ENCODE measurements at places on chromosomes 7 and 10.

DNA sequence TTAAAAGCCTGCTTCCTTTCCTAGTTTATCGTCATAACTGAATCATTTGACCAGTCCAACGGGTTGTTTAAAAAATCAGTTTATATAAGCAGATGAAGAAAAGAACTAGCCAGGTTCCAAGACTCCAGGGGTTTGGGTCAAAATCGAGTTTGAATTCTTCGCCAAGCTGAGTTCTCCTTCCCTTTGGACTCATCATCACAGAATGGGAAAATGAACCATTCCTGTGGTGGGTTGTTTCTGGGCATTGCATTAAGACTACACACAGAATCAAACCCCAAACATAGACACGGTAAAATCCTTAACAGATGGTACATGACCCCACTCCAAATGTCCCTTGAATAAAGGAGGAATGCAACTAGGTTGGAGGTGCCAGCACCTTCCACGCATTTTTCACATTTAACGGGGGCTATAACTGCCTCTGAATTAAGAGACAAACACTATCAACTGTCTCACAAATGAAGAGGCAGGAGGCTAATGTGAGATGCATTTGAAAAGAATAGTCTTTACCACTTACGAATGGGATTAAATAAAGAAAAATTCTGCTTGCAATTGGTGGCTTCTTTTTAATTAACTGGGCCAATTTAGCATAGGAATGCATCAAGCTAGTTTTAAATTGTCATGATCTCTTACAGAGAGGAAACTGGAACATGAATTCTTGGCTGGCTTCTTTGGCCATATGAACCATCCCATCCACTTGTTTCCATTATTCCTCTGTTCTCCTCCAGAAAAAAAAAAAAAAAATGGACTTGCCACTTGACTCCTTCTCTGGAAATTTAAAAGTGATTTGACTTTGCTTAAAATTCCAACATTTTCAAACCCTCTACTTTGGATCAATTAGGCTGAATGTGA is 61.1 kb downstream of the CHST15 start:
- H3K4me1 ChIP-seq: no peaks in the 10 kb centered on the region
- no peaks in the 10 kb centered on the region for H3K36me3 ChIP-seq
- H3K4me3 ChIP-seq: no peak overlapping the region
- no peak for DNase-seq
- H3K27me3 ChIP-seq: no peaks in the 10 kb centered on the region

DNA sequence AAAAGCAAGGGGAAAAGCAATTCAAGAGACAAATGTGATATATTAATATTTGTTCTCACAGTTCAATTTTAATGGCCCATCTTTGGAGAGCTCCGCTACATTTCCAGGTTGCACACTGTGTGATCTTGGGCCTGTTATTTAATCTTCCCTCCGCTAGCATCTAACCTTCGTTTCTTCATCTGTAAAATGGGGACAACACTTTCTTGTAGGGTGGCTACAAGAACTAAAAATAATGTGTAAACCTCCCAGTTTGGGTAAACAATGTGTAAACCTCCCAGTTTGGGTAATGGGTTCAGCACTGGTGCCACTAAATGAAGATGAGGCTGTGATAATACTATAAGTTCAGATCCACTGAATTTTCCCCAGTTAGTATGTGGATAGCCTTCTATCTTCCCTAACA is 99.5 kb downstream of the CDK6 start:
- no peaks in the 10 kb centered on the region for H3K27me3 ChIP-seq
- DNase-seq: no peak
- H3K27ac ChIP-seq: no peak overlapping the region
- no peaks in the 10 kb centered on the region for H3K4me1 ChIP-seq
- H3K4me3 ChIP-seq: no peak overlapping the region
- no peaks in the 10 kb centered on the region for H3K36me3 ChIP-seq

- no peaks in the 10 kb centered on the region for H3K27me3 ChIP-seq
- DNase-seq: no peak
- H3K4me1 ChIP-seq: no peaks in the 10 kb centered on the region
- peaks cover 9% of the 10 kb centered on the region for H3K36me3 ChIP-seq
These were observed 18.8 kb downstream of the NUDT1 start for GRCh38 chr7:2260820-2261219.

DNA sequence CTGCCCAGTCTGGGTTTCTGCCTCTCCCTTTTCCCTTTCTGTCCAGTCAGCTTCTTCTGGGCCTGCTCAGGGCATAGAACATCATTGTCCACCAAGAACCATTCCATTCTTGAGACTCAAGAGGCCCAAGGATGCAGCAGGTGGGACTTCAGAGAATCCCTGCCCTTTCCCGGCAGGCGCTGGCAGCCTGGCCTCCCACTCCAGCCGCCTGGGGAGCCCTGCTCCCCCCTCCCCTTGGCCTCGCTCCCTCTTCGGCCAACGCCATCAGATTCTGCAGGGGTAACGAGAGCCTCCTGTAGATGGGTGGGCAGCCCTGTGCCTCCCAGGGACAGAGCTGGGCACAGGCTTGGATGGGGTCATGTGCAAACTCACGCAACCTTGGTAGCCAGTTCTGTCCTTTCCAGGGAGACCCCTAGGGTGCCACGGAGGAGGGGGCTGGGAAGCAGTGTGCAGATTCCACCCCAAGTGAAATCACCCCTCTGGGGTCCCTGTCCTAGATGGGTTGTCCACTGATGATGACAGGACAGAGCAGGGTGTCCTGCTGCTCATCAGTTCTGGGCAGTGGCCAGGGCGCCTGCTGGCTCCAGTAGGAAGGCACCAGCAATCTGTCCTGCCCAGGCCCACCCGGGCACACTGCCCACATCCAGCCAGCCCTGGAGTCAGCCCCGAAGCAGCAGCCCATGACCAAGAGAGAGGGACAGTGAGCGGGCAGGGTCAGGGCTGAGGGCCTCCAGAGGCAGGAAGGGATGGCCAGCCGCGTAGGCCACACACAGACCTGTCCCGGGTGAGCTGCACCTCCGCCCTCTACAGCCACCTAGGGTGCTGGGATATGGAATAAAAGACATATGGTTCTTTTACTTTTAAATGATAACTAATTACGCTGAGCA is 47.7 kb downstream of the RASGEF1A start:
- H3K27ac ChIP-seq: no peak overlapping the region
- no peak for DNase-seq
- H3K4me3 ChIP-seq: no peak overlapping the region
- H3K4me1 ChIP-seq: no peaks in the 10 kb centered on the region

DNA sequence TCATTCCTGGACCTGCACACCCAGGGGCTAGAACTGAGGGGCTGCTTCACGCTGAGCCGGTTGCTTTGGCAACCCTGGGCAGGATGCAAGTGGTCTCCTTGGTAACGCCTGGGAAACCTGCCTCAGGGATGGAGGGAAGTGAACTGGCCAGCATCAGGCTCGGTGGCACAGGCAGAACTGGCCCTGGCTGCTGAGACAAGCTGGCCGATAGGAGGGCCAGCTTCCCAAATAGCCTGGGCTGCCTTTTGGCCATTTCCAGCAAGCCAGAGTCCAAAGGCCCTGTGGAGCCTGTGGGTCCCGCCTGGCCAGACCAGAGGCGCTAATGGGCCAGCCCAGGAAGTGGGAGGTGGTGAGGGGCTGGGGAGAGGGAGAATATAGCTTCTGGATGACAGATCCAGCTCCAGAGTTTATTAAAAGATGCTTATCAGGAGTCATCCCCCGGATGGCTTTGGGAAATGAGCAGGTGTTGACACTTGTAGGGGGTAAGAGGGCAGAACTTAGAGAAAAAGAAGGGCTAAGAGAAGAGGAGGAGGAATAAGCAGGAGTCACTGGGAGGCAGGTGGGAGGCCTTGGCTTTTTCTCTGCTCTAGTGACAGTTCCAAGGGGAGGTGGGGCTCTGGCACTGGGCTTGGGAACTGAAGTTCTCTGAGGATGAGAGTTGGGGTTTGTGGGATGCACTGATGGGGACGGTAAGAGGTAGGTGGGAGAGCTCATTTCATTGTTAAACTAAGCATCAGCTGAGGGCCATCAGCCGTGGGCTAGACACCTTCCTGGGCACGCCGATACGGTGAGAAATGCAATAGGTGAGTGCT is 9.6 kb downstream of the NEURL1 start:
- no peaks in the 10 kb centered on the region for H3K4me1 ChIP-seq
- no peak overlapping the region for H3K27ac ChIP-seq
- no peaks in the 10 kb centered on the region for H3K36me3 ChIP-seq
- no peak for DNase-seq
- no peak overlapping the region for H3K4me3 ChIP-seq

GRCh38 chr10:77649333-77650331 is 12.0 kb upstream of the KCNMA1 start:
- H3K4me3 ChIP-seq: no peak overlapping the region
- H3K27ac ChIP-seq: no peak overlapping the region
- no peaks in the 10 kb centered on the region for H3K36me3 ChIP-seq
- H3K27me3 ChIP-seq: no peaks in the 10 kb centered on the region
- DNase-seq: no peak
- H3K4me1 ChIP-seq: no peaks in the 10 kb centered on the region

- no peaks in the 10 kb centered on the region for H3K4me1 ChIP-seq
- H3K36me3 ChIP-seq: no peaks in the 10 kb centered on the region
- H3K27me3 ChIP-seq: no peaks in the 10 kb centered on the region
- H3K4me3 ChIP-seq: no peak overlapping the region
- H3K27ac ChIP-seq: no peak overlapping the region
These were observed 27.7 kb upstream of the ATXN7L1 start for GRCh38 chr7:105904064-105904463.

- H3K36me3 ChIP-seq: no peaks in the 10 kb centered on the region
- no peaks in the 10 kb centered on the region for H3K4me1 ChIP-seq
- H3K27me3 ChIP-seq: no peaks in the 10 kb centered on the region
- H3K4me3 ChIP-seq: no peak overlapping the region
- H3K27ac ChIP-seq: no peak overlapping the region
- DNase-seq: no peak
These were observed 72.9 kb downstream of the ADK start for GRCh38 chr10:74223755-74224529.

GRCh38 chr7:107286751-107287621 is 118.2 kb downstream of the HBP1 start:
- H3K36me3 ChIP-seq: peaks cover 4% of the 10 kb centered on the region
- H3K27me3 ChIP-seq: no peaks in the 10 kb centered on the region
- H3K4me3 ChIP-seq: no peak overlapping the region
- DNase-seq: no peak
- no peak overlapping the region for H3K27ac ChIP-seq
- no peaks in the 10 kb centered on the region for H3K4me1 ChIP-seq

GRCh38 chr7:96122746-96123145 is 199.2 kb downstream of the SLC25A13 start:
- no peak for DNase-seq
- H3K4me1 ChIP-seq: no peaks in the 10 kb centered on the region
- H3K4me3 ChIP-seq: no peak overlapping the region
- no peaks in the 10 kb centered on the region for H3K27me3 ChIP-seq

DNA sequence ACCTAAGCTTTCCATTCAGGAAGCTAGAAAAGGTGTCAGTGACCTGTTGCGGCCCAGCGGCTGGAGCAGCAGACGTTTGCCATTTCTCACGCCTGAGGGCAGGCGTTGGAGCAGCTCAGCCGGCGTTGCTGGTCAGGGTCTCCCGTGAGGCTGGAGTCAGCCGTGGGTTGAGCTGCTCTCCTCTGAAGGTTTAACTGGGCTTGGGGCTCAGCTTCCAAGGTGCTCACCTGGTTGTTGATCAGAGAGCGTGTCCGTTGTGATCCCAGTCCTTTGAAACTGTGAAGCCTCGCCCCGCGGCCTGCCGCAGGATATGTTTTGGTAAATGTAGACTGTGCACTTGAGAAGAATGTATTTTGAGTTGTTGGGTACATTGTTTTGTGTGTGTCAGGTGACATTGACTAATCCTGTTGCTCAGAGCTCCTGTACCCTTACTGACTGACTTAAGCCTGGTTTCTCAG is 20.6 kb upstream of the PWWP2B start:
- H3K36me3 ChIP-seq: no peaks in the 10 kb centered on the region
- no peaks in the 10 kb centered on the region for H3K4me1 ChIP-seq
- H3K27ac ChIP-seq: no peak overlapping the region

DNA sequence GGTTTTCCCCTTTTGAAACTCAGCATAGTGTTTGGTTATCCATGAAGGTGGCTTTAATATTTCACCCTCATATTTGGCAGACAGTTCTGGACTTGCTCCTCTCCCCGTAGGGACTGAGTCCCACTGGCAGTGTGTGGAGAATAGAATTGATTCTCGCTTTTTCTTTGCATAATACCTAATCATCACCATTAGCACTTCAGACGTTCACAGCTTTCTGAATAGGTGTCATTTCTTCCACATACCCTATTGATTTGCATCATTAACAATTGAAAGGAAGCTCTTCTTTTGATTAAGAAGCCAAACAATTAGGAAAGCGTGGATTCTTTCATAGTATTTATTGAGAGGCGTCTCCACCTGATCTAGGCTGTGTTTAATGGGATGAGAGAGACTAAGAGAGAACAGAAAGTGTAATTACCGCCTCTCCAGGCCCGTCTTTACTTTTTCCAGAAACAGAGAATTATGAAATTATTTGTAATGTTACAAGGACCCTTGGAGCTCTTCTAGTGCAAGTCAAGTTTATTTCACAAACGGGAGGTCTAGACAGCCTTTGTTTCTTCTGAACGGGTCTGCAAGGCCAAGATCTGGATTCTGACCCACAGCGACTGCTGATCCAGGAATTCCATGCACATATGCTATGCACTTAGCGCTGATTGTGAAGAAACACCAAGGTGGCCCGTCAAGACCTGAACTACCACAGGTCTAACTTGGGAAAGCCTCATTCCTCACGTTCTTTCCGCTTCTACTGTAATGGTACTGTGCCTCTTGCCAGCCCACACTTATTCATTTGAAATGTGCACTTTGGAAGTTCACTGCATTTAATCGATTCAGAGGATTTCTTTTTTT is 249.9 kb upstream of the C7orf33 start:
- no peaks in the 10 kb centered on the region for H3K27me3 ChIP-seq
- no peak for DNase-seq
- no peaks in the 10 kb centered on the region for H3K4me1 ChIP-seq
- no peak overlapping the region for H3K4me3 ChIP-seq
- no peak overlapping the region for H3K27ac ChIP-seq
- no peaks in the 10 kb centered on the region for H3K36me3 ChIP-seq

- peak overlapping the region; percentile 53 for H3K27ac ChIP-seq
- H3K36me3 ChIP-seq: no peaks in the 10 kb centered on the region
- peaks cover 13% of the 10 kb centered on the region for H3K4me1 ChIP-seq
- no peak for DNase-seq
- no peak overlapping the region for H3K4me3 ChIP-seq
These were observed 105.5 kb upstream of the CSTF2T start for GRCh38 chr10:51804866-51805265.

GRCh38 chr10:47041396-47042198 is 130.4 kb downstream of the PTPN20 start:
- H3K4me1 ChIP-seq: no peaks in the 10 kb centered on the region
- H3K27me3 ChIP-seq: no peaks in the 10 kb centered on the region
- H3K36me3 ChIP-seq: no peaks in the 10 kb centered on the region
- no peak overlapping the region for H3K4me3 ChIP-seq
